T-helper 1 cell (primary cell): ENCODE measurements at places on chromosomes 3 and 15.
A peak's percentile ranks its signal among the peaks of the same experiment; 100 is the strongest.

DNA sequence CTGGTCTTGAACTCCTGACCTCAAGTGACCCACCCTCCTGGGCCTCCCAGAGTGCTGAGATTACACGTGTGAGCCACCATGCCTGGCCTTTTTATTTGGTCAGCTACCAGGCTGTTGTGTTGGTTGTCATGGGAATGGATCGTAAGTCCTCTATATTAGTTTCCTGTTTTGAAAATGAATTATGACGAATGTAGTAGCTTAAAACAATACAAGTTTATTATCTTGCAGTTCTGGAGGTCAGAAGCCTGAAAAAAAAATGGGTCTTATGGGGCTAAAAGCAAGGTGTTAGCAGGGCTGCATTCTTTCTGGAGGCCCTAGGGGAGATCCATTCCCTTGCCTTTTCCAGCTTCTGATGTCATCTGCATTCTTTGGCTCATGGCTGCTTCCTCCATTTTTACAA, 25.1 kb upstream of the HERC1 start:
- DNase-seq, result no peak

GRCh38 chr15:36414670-36415069, 164.8 kb upstream of the CDIN1 start:
- no peak for DNase-seq

DNA sequence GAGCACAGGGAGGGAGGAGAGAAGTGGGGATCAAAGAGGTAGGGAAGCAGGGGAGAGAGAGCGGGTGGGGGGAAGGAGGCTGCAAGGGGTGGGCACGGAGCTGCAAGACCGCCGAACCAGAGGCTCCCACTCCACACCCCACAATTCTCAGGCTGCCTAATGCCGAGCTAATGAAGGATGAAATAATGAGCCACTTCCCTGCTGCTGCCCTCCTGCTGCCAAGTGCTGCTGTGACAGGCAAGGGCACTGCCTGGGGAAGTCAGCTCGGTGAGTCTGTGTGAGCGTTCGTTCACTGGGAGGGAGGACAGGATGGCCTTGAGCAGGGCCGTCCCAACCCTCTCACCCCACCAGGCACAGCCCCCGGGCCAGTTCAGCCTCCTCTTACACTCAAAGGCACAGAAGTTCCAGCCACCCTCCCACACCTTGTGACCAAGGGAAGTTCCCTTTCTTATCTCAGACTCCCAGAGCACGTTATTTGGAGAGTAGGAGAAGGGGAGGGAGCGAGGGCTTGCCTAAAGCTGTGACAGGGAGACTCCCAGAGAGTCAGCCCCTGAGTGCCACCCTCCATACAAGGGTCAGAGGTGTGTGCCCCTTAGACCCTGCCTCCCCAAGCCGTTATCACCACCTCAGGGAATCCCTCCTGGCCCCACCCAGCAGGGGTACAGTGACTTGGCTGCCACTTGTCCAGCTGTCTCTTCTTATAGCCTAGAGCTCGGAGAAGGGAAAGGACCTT, 12.4 kb downstream of the GLYCTK start:
- DNase-seq, result no peak

DNA sequence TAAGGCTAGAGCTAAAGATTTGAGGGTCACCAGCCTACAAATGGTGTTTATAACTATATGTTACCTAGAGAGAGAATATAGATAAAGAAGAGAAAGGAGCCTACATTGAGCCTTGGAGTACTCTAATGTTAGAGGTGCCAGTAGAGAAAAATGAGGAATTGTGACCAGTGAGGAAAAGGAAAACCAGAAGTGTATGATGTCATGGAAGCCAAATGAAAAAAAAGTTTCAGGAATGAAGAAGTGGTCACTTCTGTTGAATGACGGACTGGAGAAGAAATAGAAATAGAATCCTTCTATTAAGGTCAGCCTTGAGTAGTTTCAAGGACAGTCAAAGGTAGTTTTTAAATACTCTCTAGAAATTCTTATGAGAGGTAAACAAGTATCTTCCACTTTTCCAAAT, 51.2 kb upstream of the MLF1 start:
- no peak for DNase-seq

GRCh38 chr3:53705774-53706173, 140.4 kb downstream of the CHDH start:
- peak; percentile 25 for DNase-seq

GRCh38 chr15:39752246-39752645, 30.4 kb downstream of the FSIP1 start:
- DNase-seq, result no peak

GRCh38 chr15:100318880-100319279, 22.9 kb downstream of the ADAMTS17 start:
- DNase-seq, result no peak

DNA sequence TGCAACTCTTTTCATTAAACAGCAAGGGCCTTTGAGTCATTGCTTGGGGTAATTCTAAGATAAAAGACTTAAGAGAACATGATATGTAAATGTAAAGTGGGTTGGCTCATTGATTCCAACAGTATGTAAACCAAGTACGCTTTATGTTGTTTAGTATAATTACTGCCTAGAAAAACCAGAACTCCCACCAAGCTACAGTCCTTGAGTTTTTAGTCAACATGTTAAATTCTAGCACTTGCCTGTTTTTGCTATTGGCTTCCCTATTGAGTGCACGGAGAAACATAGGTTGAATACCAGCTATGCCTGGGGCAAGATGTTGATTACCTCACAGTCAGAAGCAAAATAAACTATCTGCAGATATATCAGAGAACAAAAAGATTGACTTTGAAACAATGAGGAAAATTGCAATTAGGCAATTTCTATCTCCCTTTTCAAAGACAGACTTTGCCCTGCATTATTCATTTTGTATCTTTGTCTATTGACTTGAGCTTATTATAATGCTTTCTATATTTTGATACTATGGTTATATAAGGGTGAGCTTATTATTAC, 179.3 kb downstream of the ZPLD1 start:
- no peak for DNase-seq

GRCh38 chr15:42375252-42375651, 16.0 kb downstream of the CAPN3 start:
- no peak for DNase-seq
